SK-N-DZ (cell line): ENCODE measurements at places on chromosomes 1 and 21.

GRCh38 chr1:97806996-97807520 lies 113.8 kb downstream of the DPYD start:
- DNase-seq = no peak

DNA sequence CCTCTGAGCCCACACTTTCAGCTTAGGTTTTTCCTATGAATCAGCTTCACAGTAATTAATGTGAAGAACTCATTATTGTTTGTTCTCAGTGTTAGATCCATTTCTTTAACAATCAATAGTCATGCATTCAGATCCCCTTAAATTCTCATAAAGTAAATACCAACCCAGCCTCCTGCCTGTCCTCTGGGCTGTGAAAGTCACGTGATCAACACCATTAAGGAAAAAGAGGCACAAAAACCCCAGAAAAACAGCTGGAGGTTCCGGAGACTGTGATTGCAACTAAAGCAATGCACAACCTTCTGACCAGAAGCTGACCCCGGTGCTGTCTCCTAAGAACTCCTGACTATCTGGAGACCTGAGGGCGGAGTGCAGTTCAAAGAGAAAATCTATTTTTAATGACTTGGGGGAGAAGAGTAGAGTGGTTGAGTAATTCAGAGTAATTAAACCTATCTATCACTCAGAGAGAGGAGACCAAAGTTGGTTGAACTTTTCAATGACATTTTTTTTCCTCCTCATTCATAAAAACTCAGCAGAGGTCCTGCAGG lies 132.5 kb downstream of the PLXNA2 start:
- no peak for DNase-seq

GRCh38 chr1:220950576-220950975 lies 71.3 kb downstream of the HLX start:
- no peak for DNase-seq

DNA sequence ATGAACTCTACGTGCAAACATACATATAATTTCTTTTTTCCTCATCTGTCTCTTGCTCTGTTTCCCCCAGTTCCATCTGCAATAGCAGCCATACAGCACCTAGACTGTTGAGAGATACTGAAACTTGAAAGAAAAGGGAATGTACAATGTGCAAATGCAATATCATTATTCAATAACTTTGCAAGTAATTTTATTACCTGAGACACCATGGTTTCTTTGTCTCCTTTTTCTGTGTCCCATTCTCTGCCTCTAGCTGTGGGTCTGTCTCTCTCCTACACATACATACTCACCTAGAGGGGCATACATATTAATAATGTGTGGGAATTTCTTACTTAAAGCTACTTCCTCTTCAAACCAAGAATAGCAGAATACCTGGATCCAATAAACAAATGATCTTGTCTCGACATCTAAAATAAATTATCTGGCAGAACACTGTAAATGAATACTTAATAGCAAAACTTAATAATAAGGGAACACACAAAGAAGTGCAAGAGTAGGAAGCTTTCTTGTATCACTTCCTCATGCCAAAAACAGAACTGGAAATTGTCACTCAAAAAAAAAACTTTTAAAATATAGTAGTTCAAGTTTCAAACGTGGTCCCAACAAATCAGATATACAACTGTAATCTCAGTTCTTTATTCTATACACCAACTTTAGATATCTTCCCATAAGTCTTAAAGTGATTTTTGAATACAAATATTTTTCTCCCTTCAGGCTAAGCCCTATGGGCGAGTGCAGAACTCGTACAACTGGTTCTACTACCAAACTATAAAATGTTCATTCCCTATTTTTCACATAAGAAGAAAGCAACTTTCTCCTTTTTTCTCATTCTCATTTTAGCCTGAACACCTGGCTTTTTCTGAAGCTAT lies 194.6 kb downstream of the NRIP1 start:
- no peak for DNase-seq

DNA sequence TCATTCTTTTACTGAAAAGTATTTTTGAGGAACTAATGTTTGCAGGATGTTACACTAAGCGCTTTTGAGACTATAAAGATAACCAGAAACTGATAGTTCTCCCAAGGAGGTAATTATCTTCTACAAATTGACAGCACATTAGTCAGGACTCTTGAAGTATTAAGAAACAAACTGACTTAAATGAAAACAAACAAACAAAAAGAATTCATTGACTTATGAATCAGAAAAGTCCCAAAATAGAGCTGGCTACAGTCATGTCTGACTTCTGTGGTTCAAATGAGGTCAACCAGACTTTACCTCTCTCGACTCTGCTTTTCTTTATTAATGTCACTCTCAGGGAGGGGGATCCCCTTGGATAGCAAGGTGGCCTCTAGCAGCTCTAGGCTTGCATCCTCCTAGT lies 296.8 kb downstream of the TPR start:
- DNase-seq = no peak

DNA sequence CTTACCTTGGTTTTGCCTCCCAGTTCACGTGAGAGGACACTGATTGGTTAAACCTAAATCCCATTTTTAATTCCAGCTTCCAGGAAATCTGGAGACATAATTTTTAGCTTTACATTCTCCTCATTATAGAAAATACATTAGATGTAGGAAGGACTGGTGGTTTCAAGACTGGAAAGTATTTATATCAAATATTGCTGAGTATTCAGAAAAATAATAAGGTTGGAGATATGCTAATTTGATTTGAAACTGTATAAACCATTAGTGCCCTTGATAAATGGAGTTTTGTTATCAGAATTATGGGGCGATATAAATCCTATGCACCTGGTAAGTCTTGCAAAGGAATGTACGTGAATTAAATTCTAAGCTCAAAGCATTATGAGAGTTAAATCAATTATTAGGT lies 218.0 kb upstream of the ADGRL4 start:
- no peak for DNase-seq
